HEK293T (cell line): ENCODE measurements at places on chromosomes 4 and X.

- DNase-seq: no peak
Measured at GRCh38 chrX:148865277-148866210, 365.1 kb downstream of the AFF2 start.

- DNase-seq: peak; percentile 54
Measured at GRCh38 chr4:98939892-98940298, 11.0 kb upstream of the EIF4E start.

GRCh38 chr4:184094532-184095159, 123.0 kb downstream of the ENPP6 start:
- no peak for DNase-seq

- no peak for DNase-seq
Measured at GRCh38 chr4:186881521-186882220, 158.0 kb upstream of the FAT1 start.

GRCh38 chr4:112061207-112061817, 83.9 kb upstream of the FAM241A start:
- DNase-seq: no peak

DNA sequence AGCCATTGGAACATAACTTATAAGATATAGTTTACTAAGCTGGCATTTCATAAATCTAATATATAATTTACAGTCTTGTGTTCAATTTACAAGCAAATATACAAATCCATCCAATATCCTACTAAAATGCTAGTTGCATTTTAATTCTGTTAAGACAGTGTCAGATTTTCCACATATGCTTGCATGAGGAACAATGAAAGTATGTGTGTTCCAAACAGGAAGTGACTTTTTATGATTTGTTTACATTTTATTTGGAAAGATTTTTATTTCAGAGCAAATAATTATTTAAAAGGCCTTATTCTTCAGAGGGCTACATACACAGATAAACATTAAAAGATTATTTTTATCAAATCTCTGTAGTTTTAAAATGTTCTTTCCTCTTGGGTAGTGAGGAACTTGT, 130.1 kb downstream of the KLHL34 start:
- DNase-seq: no peak
